AML-193 (cell line): ENCODE measurements at places on chromosomes 3 and 15.

DNA sequence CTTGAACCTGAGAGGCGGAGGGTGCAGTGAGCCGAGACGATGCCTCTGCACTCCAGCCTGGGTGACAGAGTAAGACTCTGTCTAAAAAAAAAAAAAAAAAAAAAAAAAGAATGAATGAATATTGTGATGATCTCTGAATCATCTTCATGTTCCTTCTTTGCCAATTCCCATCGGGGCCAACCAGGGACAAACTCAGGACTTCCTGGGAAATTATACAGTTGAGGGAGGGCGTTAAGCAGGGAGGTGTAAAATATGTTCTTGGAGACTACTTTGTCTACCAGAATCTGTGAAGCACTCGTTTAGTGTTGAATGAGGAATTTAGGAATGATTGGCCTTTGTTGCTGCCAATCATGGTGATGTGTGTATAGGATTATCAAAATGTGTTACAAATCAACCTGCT, 210.6 kb downstream of the PTPRG start:
- no peak for DNase-seq

- no peak for DNase-seq
Measured at GRCh38 chr15:63134245-63134985, 12.8 kb downstream of the LACTB start.

DNA sequence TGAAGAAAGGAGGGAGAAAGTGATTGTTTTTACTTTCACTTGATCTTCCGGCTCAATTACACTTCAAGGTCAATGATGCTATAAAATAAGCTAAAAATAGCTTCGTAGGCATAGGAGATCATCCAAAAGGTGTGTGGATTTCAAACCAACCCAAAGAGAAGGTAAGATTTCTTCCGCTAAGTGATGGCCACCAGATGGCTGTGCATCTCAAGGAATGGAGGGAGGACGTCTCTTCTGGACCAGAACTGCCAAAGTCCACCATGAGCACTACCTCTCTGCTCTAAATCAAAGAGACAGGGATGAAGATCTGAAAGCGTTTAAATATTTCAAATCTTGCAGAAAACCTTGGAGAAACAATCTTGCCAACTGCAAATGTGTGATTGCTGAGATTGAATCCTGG, 199.1 kb upstream of the ZPLD1 start:
- DNase-seq: no peak

DNA sequence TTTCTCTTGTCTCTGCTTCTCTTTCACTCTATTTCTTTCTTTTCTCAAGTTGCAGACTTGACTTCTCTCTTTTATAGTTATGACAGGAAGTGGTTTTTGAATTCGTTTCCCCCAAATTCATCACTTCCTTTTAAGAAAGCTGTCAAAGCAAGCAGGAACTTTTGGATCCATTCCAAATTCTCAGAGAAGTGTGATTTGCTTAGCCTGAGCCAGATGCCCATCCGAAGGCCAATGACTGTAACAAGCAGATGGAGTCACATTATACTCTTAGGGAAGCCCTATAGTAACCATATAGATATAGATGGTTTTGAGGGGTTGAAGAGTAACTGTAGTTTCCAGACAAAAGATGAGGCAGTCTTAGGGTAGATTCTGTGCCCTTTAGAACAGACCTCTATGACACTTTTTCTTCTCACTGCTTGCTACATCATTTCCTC, 592.0 kb upstream of the KCNMB2 start:
- DNase-seq: peak; percentile 76

GRCh38 chr3:143648708-143649107, 199.6 kb downstream of the SLC9A9 start:
- DNase-seq: no peak

GRCh38 chr3:195257454-195258448, 13.2 kb downstream of the XXYLT1 start:
- DNase-seq: no peak

GRCh38 chr3:32848215-32848614, 30.4 kb downstream of the TRIM71 start:
- DNase-seq: no peak

DNA sequence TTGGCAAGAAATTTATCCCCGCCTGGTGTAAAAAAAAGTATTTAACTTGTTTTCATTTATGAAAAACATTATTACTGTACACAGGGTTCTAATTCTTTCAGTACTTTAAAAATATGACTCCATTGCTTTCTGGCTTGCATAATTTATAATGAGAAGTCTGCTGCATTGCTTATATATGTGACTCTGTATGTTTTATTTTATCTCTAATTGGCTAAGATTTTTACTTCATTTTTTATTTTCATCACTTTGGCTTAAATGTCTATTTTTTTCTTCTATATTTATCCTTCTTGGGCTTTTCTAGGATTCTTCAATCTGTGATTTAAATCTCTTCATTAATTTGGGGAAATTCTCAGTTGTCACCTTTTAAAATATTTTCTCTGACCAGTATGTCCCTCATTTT, 636.6 kb upstream of the NR2F2 start:
- peak; percentile 3 for DNase-seq

DNA sequence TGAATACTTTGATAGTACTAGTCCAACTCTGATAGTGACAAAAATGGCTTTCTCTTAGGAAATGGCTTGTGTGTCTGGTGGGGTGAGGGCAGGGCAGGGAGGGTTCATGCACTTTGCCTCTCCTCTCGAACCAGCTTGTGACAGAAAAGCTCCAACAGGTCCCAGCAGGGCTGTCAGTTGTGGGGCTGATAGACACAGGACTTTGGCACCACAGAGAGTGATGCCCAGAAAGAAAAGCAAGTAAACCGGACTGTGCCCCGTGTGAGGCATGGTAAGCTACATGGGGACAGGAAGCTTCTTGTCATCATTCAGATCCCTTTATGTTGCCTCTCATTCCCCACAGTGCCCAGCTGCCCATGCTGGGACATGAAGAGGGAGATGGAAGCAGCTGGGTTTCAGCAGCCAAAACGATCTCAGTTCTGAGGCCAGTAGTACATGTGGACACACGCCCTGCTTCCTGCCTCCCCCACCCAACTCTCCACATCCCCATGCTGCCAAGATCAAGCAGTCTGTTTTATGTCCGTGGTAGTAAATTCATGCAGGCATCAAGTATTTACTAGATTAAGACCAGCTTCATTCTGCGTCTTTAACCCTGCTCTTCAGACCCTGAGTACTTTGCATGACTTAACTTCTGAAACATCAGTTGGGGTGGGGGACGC, 29.7 kb upstream of the LIPC start:
- no peak for DNase-seq

DNA sequence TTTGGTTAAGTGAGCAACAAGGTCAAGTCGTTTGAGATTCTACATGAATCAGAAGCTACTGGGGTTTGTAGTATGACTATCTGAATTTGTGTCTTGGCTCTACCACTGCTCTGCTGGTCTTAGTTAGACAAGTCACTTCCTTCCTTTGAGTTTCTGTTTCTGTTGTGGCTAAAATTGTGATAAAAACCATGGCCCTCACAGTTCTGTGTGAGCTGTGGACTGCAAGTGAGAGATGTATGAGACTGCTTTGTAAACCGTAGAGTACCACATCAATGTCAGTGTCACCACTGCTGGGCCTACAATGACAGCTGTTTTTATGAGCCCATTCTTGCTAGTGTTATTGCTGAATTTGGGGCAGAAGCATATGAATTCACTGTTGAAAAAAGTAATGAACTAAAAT, 32.7 kb downstream of the RARB start:
- no peak for DNase-seq

DNA sequence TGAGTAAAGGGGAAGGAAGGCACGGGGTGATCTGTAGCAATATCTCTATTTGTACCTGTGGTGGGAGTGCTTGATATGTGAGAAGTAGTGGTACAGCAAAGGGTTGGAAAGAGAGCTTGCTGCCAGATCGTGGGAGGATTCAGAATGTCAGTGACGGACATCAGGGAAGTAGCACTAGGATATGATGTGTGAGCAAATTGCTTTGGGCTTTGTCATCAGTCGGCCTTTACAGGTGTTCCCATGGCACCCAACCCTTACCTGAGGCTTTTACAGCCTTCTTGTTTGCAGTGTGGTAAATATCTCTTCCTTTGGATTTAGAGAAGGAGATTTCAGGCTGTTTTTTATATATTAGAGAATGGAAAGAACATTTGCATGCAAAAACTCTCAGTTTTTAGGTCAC, 29.8 kb downstream of the IL1RAP start:
- no peak for DNase-seq

DNA sequence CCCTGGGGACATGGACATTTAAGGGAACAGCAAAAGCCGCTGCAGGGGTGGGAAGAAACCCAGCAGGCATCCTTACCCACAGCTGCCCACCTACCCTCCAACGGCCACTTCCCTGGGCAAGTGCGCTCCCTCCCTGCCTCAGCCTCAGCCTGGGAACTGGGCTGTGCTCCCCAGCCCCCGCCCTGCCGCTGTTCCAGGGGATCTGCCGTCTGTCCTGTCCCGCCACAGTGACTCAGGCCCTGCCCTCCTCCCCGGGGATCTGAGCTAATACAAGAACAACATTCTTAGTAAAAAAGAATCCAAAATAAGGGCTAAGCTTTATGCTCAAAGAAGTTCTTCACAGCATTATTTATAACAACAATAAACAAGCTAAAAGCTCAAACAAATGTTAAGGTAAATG, 7.4 kb upstream of the IQSEC1 start:
- DNase-seq: no peak

GRCh38 chr3:155995525-155996370, 124.6 kb upstream of the KCNAB1 start:
- DNase-seq: peak; percentile 75

GRCh38 chr3:122080207-122080587, 25.0 kb downstream of the CD86 start:
- no peak for DNase-seq

- DNase-seq: no peak
Measured at GRCh38 chr3:189204167-189204866, 32.5 kb downstream of the TPRG1 start.

DNA sequence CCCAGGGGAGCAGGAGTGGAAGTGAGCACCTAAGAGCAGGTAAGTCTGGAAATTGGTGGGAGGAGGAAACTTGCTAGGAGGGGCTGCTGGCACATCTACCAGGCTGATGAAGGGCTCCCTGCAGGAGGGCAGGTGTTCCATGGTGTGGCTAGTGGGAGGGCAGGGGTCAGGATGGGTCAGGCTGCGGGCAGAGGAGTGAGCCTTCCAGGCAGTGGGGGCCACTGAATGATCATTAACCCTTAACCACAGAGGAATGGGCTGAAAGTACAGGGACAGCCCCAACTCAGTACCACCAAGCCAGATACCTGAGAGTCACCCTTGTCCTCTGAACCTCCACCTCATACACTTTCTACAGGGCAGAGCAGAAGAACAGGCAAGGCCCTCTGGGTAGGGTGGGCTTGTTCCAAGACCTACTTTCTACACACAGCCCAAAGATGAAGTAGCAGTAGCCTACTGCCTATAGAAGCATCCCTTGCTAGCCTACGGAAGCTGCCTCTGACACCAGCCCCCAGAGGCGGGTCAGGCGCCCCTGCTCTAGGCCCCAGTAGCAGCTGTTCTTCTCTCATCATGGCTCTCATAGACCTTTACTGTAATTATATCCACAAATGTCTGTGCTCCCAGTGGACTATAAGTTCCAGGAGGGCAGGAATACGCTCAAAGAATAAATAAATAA, 4.6 kb downstream of the RAB6B start:
- DNase-seq: no peak

DNA sequence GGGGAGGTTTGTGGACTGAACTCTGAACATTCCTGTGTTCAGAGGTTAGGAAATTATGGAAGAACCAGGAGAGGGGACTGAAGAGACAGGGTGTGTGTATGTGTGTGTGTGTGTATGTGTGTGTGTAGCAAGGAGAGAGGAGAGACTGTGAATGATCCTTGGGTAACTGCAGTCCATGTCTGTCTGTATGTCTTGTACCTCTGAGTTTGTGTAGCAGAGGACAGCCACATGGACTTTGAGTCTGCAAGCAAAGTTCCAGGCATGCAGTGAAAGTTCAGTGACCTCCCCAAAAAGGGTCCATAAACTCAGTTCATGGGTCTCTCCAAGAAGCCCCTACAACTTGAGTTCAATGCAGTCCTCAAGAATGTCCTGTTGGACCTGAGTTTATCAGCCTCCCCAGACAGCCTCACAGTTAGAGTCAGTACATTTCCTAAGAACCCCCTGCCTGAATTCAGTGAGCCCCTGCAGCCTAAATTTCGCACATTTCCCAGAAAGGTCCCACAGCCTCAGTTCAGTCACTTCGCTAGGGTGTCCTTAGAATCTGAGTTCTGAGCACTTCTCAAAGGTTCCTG, 28.3 kb upstream of the HERC1 start:
- DNase-seq: no peak

GRCh38 chr3:79930196-79930595, 162.4 kb upstream of the ROBO1 start:
- DNase-seq: no peak

- no peak for DNase-seq
Measured at GRCh38 chr3:40173227-40173721, 136.2 kb upstream of the EIF1B start.

DNA sequence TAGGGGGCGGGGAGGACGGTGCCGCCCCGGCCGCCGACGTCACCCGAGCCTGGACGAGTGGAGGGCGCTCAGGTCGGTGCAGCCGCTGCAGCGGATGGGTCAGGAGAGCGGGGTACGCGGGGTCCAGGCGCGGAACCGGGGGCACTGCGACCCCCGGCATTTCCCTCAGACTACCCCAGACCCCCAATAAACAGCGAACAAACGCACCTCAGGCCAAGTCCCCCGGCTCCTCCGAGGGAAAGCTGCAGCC, 78.9 kb downstream of the IQSEC1 start:
- no peak for DNase-seq

DNA sequence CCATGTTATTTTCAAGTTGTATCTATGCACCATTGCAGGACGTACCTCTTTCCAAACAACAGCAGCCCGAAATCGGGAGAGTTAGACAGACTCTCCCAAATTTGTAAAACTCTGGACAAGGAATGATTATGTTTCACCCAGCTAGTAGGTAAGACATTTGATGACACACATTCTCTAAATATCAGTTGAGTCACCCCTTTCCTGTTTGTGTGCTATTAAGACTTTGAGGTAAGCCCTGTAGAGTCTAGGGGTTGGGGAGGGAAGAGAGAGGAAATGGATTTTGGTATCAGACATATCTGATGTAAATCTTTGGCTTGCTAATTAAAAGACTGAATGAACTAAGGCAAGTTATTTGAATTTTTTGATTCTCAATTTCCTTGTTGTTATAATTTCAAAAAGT, 999.0 kb downstream of the TUSC7 start:
- DNase-seq: no peak

DNA sequence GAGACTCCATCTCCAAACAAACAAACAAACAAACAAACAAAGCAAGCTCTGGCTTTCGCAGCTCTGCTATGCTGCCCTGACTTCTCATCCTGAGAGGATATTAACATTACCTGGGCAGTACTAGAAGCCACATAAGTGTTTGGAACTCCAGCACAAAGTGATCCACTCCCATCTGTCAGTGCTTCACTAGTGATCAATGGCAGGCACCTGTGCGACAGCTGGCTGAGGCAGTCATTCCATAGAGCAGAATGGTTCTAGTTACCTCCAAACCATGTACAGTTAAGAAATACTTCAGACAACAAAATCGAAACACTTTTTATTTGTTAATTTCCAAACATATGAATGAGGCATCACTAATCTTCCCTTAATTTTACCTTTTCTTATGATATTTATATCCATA, 2.8 kb upstream of the MB21D2 start:
- DNase-seq: no peak
